ENCODE measurements at places on chromosomes 4 and X. TPM values are rescaled to one million over a fixed set of nuclear protein-coding genes. Genes with fewer than 3 reads are reported as not detected.

Gene POF1B
- not detected for total RNA-seq

Gene TMEM154
- total RNA-seq = 11.1 TPM

Gene SOX3
- not detected for total RNA-seq

Gene RAB33A
- total RNA-seq = 0.39 TPM

Gene XAGE2
- total RNA-seq = not detected

Gene PPP1R2C
- total RNA-seq = not detected

Gene FAAH2
- total RNA-seq = not detected

Gene TIMM8A
- total RNA-seq = 5.5 TPM

Gene SYTL4
- 2.6 TPM for total RNA-seq

Gene ADRA2C
- total RNA-seq = not detected

Gene SNCA
- 0.37 TPM for total RNA-seq

Gene BCLAF3
- total RNA-seq = 4.4 TPM

Gene FGB
- not detected for total RNA-seq

Gene MAP7D2
- total RNA-seq = 0.37 TPM

Gene IL13RA1
- total RNA-seq = 44.8 TPM

Gene CT55
- not detected for total RNA-seq
